ENCODE measurements at places on chromosomes 11 and 22. TPM values are rescaled to one million over a fixed set of nuclear protein-coding genes. Genes with fewer than 3 reads are reported as not detected.

DNA sequence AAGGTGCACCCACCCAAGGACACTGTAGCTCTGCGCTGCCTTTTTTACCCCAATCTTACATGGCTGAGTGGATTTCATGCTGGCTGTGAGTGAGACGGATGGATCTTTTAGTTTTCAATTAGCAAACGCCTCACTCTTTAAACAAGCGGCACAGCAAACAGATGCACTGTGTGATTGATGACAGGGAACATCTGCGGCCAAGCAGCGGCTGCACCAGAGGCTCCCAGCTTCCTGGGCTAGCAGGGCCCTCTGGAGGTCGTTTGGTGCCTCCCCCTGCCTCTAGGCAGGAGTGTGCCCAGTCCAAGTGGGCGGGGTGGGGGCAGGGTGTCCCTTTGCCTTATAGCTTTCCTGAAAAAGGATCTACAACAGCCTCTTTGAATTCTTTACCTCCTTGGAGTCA is 2.1 kb upstream of the DRD2 start:
- peak; percentile 24 for DNase-seq

DNA sequence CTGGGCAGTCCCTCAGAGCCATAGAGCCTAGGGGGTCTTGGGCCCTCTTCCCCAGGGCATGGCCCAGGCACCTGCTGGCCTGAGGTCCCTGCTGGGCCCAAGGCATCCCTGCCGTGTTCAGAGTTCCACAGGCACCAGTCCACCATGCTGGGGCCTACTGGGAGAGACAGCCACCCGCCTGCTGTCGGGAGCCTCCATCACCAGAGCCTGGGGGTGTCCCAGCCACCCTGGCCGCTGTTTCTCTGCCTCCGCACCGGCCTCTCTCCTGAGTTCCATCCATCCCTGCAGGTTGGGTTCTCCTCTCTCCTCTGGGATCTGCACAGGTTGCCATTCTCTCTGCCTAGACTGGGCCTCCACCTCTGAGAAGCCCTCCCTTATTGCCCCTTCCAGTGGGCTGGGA is 68.6 kb downstream of the KCNQ1 start:
- no peak for DNase-seq

DNA sequence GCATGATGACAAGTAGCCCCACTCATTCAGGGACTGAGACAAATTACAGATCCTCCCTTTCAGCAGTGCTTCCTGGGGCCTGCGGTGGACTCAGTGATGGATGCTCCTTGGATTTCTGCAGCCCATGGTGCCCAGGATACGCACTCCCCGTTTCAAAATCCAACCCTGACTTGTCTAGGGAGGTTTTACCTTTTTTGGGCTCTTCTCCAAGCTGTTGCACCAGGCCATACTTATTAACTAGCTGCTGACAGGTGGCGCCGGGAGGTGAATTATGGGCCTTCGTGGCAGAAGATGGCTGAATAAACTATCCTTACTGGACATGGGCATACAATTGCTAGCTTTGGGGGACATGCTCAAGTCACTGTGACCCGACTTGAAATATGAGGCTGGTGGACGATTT is 324.3 kb upstream of the SYN3 start:
- no peak for DNase-seq

DNA sequence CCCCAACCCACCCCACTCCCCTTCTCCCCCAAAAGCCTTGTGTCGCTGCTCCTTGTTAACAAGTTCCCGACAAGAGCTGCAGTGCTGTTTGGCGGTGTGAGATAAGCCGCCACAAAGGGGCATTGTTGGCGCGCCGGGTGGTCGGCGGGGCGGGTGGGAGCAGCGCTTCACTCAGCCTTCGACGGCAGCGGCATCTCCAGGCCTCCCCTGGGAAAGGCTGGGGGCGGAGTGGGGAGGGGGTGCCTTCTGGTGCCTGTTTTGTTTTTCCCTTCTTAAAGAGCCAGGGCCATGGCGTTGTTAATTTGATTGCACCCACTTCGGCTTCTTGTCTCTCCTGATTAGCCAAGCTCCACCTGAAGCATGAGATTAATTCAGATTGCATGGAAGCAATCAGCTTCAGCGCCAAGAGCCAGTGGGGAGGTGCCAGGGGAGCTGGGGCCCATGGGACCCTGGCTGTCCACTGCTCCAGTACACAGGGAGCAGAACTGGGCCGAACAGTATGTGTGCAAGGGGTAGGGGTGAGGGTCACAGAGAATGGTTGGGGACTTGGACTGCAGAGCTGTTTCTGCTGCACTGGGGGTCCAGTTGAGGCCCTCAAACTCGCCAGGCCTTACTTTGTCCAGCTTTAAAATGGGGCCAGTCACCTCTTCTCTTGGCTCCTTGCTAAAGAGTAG is 165.1 kb downstream of the CEP164 start:
- DNase-seq: no peak

Gene B3GAT1
- 0.45 TPM for total RNA-seq

GRCh38 chr11:73384125-73384441 is 7.9 kb downstream of the RELT start:
- DNase-seq: no peak

Gene F2
- not detected for total RNA-seq

Gene NRXN2
- total RNA-seq: not detected

Gene VSIG10L2
- total RNA-seq: not detected

- DNase-seq: no peak
Measured at GRCh38 chr11:131037873-131038272, 121.6 kb upstream of the SNX19 start.

DNA sequence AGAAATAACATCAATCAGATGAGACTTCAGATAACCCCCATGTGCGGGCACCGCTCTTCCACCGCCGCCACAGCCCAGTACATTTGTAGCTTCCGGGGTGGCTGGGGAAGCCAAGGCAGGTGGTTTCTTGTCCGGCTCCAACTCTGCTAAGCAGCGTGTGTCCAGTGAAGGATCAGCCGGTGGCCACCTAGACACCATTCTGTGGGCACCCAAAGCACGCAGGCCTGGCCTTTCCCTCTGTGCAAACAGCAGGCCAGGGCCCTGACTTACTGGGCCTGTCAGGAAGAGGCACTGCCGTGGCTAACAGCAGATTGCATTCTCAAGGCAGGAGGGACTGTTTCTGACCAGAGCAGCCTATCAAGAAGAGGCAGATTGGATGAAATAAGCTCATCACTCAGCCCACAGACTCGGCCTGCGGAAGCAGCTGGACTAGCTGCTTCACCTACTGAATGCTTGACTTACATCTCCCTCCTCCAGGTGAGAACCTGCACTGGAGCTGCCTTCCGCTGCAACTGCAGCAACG is 74.8 kb downstream of the ETS1 start:
- no peak for DNase-seq

Measured in HT1080 (cell line).